ENCODE measurements at places on chromosomes 5 and 9.

GRCh38 chr5:57456531-57457135, 26.0 kb downstream of the ACTBL2 start:
- DNase-seq = no peak

DNA sequence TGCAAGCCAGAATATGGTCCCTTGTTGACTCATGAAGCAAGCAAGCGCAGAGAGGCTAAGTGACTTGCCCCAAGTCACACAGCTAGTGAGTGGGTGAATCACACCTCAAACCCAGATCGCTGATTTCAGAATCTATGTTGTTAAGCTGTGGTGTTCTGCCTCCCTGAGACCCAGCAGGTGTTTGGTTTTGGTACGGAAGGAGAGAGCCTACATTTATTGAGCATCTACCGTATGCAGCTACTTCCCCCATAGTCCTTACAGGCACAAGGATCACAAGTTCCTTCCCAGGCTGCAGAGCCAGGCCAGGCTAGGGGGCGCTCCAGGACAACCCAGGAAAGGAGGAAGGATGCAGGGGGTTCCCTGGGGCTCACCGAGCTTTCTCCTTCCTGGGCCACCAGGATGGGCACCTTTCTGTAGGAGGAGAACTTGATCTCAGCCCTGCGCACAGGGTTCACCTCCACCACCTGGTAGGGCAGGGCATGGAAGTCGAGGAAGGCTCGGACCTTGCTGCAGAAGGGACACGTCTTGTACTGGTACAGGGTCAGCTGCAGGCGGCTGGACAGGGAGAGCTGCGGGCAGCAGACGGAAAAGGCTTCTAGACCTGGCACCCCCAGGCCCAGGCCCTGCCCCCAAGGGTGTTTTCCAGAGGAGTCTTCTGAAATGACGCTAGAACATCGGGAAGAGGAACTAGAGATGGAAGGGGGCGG, 2.5 kb downstream of the PTGES2 start:
- DNase-seq = peak; percentile 32

GRCh38 chr9:9246726-9247125, 1366.1 kb downstream of the PTPRD start:
- DNase-seq = no peak

GRCh38 chr9:105608721-105609598, 51.0 kb downstream of the FKTN start:
- no peak for DNase-seq

GRCh38 chr9:86892576-86892975, 54.7 kb downstream of the GAS1 start:
- DNase-seq = no peak

DNA sequence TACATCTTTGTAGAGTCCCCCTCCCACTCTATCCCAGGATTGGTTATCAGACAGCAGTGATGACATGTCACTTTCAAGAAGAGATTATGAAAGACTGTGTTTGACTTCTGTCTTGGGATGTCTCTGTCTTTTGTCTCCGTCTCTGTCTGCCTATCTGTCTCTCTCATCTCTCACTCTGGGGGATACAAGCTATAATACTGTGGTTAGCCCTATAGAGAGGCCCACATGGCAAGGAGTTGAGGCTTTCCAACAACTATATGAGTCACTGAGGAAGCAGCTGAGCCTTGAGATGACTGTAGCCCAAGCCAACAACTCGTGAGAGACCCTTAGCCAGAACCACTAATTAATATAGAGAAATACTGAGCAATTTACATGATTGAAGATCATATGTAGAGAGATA, 284.8 kb downstream of the PDE4D start:
- DNase-seq = no peak

- DNase-seq = no peak
Measured at GRCh38 chr9:120676767-120677402, 37.4 kb downstream of the MEGF9 start.

GRCh38 chr9:114619191-114619761, 8.2 kb downstream of the TMEM268 start:
- no peak for DNase-seq

DNA sequence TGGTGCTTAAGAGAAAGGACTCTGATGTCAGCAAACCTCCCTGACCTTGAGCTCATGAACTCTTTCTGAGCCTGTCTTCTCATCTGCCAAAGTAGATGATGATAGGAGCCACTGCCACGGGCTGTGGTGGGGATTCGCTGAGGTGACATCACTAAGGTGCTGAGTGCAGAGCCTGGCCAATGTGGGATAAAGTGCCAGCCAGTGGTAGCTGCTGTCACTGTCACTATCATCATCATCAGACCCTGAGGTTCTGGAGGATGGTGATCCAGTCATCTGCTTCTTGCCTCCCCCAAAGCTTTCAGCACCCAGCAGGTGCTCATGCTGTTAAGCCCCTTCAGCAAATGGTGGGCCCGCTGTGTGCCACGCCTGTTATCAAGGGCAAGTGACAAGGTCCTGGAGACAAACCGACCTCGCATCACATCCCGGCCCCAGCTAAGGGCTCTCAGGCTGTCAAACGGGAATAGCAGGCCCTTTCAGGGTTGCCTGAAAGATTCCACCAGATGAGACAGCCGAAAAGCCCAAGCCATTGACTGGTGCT, 6.4 kb downstream of the FPGS start:
- DNase-seq = no peak

GRCh38 chr5:125038477-125038876, 292.0 kb upstream of the ZNF608 start:
- DNase-seq = no peak

GRCh38 chr9:447230-448025, 232.8 kb downstream of the DOCK8 start:
- DNase-seq = peak; percentile 70

DNA sequence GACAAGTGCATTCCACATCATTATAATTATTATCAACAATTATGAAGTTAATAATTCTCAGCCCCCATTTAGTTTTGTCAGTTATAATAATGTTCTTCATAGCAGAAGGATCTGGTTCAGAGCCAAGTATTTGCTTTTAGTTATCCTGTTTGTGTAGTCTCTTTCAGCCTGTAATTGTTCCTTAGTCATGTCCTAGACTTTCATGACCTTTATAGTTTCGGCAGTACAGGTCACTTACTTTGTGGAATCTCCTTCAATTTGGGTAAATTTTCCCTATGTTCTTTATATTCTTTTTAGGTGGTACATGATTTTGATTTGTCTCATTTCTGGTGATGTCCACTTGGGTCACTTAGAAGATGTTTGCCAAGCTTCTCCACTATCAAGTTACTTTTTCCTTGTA, 34.3 kb downstream of the UBE2R2 start:
- DNase-seq = no peak

GRCh38 chr5:153276151-153276550, 214.3 kb upstream of the GRIA1 start:
- peak; percentile 33 for DNase-seq

DNA sequence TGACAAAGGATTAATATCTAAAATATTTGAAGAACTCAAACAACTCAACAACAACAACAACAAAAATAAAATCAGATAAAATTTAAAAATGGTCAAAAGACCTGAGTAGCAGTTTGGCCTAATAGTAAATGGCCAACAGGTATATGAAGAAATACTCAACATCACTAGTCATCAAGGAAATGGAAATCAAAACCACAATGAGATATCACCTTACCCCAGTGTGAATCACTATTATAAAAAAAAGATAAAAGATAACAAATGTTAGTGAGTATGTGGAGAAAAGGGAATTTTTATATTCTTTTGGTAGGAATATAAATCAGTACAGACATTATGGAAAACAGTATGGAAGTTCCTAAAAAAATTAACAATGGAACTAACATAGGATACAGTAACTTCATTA, 247.9 kb upstream of the TRPC7 start:
- no peak for DNase-seq

GRCh38 chr9:109974143-109974917, 194.3 kb downstream of the PALM2AKAP2 start:
- DNase-seq = no peak

- no peak for DNase-seq
Measured at GRCh38 chr5:88377705-88378656, 109.3 kb upstream of the TMEM161B start.

DNA sequence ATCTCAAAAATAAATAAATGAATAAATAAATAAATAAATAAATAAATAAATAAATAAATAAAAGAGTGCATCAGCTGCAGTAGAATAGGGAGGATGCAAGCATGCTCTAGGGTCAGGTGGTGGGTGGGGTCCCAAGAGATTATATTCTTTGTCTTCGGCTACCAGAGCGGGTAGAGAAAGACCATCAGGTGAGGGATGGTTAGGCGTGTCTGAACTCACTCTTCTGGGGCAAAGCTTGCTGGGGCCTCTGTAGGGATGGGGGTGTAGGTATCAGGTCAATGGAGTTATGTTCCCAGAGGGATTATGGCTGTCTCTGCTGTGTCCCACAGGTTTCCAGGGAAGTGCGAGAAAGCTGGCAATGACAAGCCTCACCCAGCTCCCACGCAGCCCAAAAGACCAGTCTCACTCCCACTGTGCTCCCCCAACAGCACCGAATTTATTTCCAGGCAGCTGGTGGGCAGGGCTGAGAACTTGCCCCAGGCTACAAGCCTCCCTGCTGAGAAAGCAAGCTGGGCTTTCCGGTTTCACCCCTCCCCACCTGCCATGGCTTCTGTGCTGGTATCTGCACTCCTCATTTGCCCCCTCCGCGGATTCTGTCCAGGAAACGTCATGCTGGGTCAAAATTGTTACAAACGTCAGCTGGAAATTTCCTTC, 180.8 kb downstream of the LURAP1L start:
- DNase-seq = no peak

GRCh38 chr9:134053941-134054761, 13.7 kb downstream of the BRD3 start:
- DNase-seq = no peak

GRCh38 chr5:171714851-171715250, 70.8 kb upstream of the SMIM23 start:
- no peak for DNase-seq
